ENCODE measurements at places on chromosomes 3 and 15.

- no peak for DNase-seq
Measured at GRCh38 chr3:188868803-188869202, 303.0 kb upstream of the TPRG1 start.

DNA sequence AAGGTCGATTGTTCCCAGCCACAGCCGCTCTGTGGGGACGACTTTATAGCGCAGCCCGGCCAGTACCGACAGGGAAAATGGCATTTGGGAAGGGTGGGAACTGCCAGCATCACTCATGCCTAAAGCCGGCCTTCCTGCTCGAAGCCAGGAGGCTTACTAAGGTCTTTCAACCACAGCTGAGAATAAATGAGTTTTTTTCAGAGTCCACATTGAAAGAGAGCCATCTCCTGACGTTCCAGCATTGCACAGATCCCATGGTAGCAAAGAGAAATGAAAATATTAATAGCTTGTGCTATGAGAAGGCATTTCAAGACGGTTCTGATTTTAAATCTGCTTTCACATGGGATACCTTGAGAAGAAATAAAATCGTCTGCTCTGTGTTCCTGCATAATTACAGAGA, 230.2 kb upstream of the IGF1R start:
- peak; percentile 8 for DNase-seq

GRCh38 chr3:29555590-29555989, 274.7 kb downstream of the RBMS3 start:
- DNase-seq: no peak

DNA sequence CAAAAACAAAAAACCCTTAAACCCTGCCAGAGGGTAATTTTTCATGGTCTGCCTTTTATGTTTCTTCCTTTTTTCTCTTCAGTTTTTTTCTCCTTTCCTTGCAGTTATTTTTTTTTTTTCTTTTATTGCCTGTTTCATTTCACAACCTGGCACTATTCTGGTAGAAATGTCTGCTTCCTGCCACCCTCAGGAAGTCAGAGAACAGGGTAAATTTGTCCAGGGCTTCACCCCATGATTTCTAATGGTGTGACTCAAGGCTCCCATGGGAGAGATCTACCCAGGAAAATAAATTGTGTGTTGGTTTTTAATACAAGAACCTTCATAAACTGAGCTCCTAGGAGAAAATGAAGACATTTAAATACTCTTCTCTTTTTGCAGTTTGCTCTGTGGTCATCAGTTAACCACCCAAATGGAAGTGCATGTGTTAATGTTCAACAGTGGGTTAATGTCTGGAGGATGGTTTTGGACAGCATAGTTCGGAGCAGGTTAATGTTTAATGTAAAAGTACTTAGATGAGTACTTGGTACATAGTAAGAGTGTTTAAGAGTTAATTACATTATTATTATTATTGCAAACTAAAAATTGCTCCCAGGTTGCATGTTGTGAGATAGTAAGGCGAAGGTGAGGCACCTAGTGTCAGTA, 45.9 kb downstream of the CGNL1 start:
- DNase-seq: no peak

GRCh38 chr3:88369337-88369736, 219.6 kb downstream of the C3orf38 start:
- DNase-seq: no peak

DNA sequence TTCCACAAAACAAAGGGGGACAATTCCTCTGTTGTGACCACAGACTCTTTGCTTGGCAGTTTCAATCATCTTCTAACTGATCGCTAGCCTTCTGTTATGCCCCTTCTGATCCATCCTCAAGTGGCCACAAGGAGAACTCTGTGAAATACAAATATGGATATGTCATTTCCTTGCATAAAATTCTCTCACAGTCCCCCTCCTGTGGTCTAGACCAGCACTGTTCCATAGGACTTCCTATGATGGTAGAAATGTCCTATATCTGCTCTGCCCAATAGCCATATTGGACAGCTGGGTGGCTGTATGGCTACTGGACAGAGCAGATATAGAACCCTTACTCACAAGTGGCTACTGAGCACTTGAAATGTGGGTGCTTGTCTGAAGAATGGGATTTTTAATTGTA, 25.9 kb upstream of the SNRK start:
- DNase-seq: no peak

GRCh38 chr3:129686941-129687340, 80.5 kb upstream of the PLXND1 start:
- DNase-seq: peak; percentile 26

- no peak for DNase-seq
Measured at GRCh38 chr3:150107429-150108175, 136.9 kb upstream of the PFN2 start.

DNA sequence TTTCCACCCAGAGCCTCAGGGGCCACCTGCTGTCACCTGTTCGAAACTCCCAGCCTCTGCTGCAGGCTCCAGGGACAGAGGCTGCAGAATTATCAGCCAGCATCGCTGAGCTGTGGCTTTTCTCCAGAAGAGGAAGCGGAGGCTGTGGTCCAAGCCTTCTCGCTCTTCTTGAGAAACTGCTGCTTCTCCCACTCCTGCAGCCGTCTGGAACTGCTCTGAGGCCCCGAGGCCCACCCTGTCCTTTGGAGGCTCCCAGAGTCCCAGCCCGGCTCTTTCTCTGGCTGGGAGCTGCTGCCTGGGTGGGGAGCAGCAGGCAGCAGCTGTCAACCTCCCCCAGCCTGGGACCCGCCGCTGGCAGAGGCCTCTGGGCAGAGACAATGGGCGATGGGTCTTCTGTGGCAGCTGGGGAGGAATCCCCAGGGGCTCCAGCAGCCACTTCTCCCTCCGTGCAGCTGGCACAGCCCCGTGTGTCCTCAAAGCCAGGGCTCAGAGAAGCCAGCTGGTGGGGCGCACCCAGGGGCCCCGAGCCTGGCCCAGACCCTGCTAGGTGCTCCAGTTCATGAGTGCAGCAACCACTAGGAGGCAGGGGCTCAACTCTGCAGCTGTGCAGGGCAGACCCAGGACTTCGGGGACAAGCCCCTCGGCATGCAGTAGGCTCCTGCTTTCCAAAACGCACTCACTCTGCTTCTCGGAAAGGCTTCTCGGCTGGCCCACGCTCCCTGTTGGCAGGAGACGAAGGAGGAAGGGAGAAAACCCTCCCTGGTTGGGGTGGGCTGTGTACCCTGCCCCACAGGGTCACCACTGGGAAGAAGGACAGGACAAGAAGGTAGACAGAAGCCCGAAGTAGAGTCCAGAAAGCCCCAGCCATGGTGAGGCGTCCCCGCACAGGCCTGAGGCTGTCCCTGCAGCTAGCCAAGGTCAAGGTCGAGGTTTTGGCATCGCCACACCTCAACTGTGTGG, 49.9 kb upstream of the FURIN start:
- DNase-seq: no peak

GRCh38 chr3:99520513-99520912, 117.9 kb upstream of the COL8A1 start:
- DNase-seq: no peak

DNA sequence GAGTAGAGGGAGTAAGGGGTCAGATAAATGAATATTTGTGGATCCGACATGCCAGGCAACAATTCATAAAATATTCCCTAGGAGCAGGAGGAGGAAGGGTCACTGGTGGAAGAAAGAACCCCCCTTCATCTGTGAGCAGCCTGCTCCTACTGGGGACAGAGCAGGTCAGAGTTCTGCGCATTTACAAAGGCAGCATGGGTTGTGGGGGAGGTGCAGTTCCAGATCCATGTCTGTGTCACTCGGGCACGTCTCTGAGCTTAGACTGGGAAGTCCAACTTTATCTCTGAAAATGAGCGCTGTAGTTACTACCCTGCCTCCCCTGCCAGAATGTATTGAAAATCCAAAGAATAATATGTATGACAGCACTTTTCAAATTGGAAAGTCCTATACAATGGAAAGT, 115.2 kb downstream of the GABRG3 start:
- no peak for DNase-seq

- peak; percentile 6 for DNase-seq
Measured at GRCh38 chr15:52960283-52960682, 170.1 kb upstream of the ONECUT1 start.

DNA sequence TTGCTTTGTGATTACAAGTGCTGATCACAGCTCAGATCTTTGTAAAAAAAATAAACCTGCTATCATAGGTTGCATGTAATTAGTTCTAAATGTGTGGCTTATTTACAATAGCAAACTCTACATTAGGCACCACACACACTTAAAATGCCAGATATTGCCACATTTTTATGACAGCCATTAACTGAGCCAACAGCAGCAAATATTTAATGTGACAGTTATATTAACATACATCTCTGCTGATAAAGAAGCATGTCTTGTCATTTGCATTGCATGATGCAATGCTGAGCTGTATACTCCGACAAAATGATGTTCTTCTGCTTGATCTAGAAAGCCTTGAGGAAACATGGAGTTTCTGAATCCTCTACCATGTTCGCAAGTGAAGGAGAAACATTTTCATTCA, 273.6 kb upstream of the VEPH1 start:
- no peak for DNase-seq

DNA sequence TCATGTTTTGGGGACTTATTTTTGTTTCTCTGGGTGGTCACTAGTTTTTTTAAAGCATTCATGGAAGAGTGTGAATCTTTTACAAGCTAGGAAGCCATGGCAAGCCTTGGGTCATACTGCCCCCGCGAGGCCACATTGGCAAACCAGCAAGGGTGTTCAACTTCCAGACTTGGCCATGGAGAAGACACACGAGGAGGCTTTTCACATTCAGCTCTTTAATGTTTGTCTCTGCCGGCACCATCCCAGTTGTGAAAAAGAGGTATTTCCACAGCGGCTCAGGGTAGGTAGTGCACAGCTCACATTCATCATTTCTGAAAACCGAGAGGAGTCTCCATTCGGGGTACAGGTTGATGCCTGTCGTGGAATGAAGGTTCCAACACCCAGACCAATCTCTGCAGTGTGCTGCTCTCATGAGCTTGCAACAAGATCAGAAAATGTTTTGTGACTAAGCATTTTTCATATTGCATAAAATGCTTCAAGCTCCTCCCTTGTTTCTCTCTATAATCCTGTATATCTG, 7.7 kb downstream of the CCR5 start:
- peak; percentile 57 for DNase-seq

DNA sequence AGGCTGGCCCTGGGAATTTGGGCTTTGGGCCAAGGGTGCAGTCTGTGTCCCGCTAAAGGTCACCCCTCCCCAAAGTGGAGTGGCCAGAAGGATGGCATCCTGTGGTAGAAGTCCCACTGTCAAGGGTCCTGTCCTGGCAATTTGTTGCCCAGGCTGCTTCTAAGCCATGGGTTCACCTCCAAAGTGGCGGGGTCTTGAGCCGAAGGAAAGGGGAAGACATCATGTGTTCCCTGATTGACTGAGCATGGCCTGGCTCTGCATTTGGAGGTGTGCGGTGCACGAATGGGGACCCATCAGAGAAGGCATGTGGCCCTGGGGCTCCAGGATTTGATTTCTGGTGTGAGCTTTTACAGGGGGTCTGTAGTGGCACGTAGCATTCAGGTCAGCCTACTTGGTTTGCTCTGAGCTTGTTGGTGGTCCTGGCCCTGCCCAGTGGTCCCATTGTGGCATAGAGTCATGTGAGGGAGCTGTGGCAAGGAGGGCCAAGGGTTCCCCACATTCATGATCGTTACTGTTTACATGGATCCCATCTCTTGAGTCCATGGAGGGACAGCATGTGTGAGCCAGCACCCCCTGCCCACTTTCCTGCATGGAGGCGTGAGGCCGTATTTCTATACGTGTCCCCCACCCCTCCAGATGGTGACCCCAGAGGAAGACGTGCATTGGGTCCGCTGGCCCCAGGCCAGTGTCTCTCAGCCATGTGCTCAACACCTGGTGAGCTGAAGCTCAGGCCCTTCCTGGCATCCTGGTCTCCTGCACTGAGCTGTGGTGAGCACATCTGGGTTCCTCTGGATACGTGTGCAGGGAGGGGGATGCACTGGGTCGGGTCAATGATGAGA, 225.1 kb downstream of the SNRPN start:
- DNase-seq: no peak

GRCh38 chr15:89936051-89936785, 23.5 kb upstream of the ARPIN start:
- DNase-seq: no peak

- DNase-seq: no peak
Measured at GRCh38 chr15:85706779-85707518, 87.8 kb downstream of the KLHL25 start.

DNA sequence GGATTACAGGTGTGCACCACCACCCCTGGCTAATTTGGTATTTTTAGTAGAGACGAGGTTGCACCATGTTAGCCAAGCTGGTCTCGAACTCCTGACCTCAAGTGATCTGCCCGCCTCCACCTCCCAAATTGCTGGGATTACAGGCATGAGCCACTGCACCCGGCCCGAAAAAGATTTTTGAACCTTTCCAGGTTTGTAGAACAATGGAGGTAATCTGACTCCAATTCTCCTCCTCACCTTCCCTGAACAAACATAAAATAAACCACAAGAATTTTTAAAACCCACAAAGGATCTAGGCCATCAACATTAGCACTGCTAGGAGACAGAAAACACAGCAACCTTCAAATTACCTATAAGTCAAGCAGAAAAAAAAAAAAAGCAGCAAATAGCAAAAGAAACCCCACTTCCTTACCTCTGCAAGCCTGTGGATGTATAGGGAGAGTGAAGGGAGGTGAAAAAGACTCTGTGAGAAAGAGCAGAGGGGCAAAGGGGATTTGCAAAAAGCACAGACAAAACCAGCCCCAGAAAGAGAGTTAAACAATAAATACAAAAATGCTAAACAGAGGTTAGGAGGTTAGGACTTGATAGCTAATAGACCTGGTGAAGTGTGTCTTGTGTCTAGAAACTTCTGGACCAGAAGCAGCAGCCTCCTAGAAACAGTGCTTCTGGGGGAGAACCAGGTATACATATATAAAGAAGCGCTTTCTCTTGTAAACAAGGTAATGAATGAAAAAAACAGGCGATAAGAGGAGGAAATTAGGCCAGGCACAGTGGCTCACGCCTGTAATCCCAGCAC, 32.1 kb downstream of the TFDP2 start:
- peak; percentile 86 for DNase-seq

DNA sequence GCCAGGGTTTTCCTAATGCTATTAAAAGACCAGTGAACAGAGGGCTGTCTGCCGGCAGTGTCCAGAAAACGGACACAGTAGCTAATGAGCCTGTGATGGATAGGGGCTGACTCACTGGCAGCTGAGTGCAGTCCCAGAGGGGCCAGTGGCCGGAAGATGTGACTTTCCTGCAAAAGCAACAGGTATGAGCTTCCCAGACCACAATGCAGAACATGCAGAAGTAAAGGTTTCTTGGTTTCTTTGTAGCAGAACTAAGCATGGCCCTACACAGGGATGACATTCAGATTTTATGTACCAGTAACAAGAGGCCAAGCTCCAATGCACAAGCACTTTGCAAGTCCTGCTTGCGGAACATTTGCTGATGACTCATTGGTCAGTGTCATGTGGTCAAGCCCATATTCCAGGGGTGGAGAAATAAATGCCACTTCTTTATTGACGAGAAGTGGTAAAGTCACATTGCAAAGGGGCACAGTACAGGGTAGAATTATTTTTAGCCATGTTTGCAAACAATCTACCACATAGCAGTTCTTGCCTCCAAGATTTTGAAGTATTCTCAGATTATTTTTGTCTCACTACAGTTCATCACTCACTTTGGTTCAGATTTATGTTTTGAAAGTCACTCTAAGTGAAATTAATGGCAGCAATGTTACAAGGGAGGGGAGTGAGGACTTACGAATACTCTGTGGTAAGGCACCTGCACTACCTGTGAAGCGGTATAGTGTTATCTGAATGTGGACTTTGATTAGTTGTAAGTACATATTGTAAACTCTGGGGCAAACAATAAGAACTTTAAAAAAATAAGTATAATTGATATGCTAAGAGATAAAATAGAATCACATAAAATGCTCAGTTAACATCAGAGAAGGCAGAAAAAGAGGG, 263.3 kb downstream of the ABHD5 start:
- peak; percentile 84 for DNase-seq

GRCh38 chr15:71357321-71357732, 242.1 kb downstream of the THSD4 start:
- no peak for DNase-seq

GRCh38 chr15:100309109-100310040, 32.4 kb downstream of the ADAMTS17 start:
- DNase-seq: no peak

Data from SW480 (cell line).